Stimulated activated CD8-positive, alpha-beta memory T cell treated with anti-CD3 and anti-CD28 coated beads, Interleukin-12 subunit alpha, Interleukin-12 subunit beta, amount 100 ng/mL, for 1 hour (primary cell): ENCODE measurements at places on chromosomes 7 and 10.

DNA sequence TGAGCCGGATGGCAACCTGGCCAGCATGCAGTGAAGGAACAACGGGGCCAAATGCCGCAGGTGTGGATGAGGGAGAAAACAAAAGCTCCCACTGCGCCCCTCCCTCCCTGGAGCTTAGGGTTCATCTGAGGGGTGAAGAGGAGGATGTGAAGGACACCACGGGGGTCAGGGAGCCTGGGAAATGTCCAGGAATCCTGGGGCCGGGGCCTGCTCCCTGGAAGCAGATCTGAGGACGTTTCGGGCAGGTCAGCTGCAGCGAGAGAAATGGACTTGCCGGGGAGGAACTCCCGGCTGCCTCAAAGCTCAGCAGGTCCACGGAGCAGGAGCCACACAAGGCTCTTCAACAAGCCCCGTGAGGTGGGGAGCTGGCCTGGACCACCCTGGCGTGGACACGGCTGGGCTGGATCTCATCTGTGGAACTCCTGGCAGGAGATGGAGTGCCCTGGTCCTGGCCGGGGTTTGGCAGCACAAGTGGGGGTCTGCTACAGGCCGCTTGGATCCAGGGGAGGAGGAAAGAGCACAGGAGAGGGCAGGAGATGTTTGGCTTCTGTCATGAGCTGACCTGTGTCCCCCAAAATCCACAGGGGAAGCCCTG lies 585.0 kb downstream of the PTPRN2 start:
- DNase-seq, result no peak

DNA sequence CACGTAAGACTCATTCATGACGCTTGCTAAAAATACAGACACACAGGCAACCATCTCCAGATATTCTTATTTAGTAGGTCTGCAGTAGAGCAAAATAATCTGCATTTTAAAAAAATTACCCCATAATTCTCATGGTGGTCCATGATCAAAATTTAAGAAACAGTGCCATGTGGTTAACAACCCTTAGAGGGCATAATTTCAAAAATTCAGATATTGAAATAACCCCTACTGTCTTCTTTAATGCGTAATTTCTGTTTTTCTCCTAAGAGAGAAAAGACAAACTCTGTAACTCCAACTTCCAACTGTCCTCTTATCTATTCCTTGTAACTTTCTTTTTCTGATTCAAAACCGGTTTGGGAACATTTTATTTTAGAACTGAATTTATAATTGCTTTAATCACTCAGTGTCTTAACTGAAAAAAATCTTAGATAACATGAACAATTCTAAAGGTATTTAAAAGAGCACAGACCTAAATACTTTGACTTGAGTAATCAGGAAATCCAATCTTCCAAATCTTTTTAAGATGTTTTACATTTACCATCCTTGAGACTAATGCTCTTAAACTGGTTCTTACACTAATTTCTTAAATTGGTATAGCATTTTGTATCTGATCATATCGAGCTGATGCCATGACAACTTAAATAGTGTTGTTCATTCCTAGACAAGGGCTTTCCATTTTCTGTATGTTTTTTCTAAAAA lies 148.0 kb downstream of the GALNT11 start:
- no peak for DNase-seq

GRCh38 chr10:34762156-34762555 lies 52.9 kb downstream of the PARD3 start:
- DNase-seq, result no peak

DNA sequence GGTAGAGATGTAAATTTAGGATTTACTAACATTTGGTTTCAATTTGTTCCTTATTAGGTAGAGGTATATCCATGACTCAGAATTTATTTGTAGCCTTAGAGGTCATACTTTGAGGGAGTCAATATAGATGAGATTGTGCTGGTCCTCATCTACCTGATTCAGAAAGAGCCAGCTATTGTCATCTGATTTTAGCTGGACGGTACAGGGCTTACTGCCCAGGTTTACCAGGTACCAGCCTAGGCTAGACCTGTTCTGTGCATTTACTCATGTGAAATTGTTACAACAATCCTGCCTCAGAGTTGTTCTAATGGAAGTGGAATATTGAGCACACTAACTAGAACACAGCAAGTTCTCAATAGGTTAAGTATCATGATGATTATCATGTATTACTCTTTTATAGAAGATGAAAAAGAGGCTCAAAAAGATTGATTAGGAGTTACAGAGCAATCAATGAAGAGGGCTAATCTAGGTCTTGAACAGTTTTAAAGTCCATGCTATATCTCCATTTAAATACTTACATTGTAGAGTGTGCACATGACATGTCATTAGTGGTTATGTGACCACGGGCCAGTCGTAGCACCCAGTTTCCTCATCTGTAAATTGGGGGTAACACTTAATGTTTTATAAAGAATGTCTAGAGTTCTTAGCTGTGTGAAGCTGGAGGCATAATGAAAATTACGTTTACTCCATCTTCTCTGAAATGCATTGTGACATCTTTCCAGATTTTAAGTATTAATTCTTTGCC lies 42.1 kb downstream of the TRIM24 start:
- DNase-seq, result no peak

DNA sequence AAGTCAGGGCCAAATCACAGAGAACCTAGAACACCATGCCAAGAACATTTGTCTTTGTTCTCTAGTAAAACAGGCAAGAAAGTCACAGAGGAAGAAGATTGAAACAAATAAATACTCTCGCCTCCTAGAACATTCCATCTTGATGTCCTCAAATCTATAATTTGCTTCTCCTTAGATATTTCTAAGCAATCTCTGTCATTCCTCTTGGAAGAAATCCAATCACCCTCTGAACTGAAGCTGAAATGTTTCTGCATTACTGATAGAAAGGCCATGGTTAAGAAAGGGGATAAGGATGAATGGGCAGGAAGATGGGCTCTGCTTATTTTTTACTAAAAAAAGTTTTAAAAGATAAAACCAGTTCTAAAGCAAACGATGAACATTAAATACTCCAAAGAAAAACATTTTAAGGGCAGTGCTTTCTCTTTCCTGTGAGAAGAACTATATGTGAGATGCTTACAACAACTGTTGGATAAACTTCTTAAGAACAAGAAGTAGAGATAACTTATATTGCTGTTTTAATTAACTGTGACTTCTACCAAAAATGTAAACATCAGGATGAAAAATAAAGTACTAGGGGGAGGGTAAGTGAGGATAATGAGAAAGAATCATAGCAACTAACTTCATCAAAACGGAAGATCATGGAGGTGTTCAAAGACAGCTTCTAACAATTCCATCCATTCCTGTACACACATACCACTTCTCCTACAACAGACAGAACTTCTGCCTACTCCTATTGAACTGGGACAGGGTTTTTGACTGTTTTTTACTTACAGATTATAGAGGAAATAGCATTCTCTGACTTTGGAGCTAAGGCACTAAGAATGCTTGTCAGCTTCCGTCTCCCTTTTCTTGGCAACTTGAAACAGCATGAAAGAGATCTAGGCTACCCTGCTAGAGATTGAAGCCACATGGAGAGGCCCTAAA lies 153.0 kb upstream of the LRRTM3 start:
- DNase-seq, result no peak

- DNase-seq, result no peak
These were observed 863 bp downstream of the CCNY start for GRCh38 chr10:35336921-35337823.

DNA sequence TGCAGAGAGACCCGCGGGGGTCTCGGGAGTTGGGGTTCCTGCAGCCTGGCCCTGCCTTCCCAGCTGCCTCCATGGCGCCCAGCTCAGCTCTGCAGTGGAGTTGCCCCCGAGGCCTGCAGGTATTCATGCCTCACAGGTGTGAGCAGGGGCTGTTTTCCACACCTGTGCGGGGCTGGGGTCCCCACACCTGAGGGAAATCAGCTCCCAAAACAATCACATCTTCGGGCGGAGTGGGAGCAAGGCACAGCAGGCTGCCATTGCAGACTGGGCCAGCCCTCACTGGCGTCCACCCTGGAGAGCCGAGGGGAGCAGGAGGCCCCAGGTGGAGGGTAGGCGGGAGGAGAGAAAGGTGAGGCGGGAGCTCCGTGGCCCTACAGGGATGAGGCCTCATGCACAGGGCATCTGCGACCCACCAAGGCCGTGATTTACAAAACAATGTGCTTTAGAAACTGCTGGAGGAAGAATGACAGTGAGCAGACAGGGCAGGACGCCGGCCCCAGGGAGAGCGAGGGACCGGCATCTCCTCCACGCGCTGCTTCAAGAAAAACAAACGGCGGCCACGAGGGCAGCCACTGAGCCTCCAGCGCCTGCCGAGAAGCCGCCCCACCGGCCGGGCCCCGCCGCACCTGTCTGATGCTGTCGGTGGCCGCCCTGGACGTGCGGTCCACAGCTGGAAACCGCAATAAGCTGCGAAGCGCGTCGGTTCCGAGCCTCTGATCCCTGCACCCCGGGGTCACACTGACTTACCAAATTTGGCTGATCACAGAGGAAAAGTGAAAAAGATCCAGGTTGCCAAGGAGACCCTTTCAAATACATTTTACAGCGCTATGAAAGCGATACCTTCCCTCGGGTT lies 53.0 kb upstream of the PDGFA start:
- no peak for DNase-seq

DNA sequence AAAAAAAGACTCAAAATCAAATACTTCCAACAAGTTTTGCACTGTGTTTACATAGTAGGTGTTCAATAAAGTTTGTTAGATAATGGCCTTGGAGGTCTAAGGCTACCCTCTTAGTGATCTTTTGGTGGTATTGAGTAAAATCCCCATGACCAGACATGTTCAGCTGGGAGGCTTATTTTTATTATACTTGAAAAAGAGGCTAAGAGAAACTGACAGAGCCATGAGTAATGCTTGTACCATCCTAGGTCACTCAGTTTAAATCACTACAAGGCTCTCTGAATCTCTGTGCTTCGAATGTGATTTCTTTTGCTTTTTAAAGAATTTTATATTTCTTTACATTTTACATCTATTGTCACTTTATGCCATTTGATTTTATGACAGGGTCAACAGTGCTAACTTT lies 90.5 kb downstream of the TWIST1 start:
- DNase-seq, result no peak

GRCh38 chr7:3754493-3755341 lies 453.7 kb downstream of the SDK1 start:
- DNase-seq, result no peak

- peak; percentile 35 for DNase-seq
These were observed 43.1 kb upstream of the LBX1 start for GRCh38 chr10:101272229-101272868.

GRCh38 chr7:131737746-131738465 lies 181.5 kb upstream of the PODXL start:
- no peak for DNase-seq

DNA sequence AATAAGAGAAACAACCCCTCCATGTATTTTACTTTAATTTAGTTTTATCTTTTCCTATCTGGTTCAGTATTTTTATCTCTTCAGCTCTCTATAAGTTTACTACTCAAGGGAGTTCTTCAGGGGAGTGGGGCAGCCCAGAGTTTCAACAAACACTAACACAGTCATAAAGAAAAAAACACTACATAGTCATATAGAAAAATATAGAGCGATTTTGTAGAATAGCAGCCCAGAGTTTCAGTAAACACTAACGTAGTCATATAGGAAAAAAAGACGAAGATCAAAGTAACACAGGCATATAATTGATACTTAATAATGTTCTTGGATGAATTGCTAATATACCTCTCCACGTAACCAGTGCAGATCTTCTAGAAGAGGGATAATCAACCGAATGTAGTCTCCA lies 54.7 kb downstream of the PON1 start:
- DNase-seq, result no peak

GRCh38 chr7:69739190-69739589 lies 140.9 kb downstream of the AUTS2 start:
- no peak for DNase-seq

DNA sequence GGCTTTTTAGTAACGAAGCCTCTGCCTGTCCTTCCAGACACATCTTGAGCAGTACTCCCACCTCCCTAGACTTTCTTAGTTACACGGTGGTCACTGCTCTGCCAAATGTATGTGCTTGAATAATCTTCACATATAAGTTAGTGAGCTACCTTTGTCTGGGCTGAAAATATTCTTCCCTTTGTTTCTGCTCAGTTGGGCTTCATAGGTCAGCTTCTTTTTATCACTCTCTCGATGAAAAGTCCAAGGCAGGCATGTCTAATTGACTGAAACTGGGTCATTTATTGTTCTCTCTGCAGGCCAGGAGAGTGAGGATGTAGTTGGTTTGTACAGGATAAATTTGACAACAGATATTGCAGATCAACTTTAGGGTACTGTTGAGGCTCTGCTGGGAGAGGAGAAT lies 636.7 kb upstream of the IGFBP3 start:
- no peak for DNase-seq

- DNase-seq, result no peak
These were observed 164.0 kb downstream of the CHRM2 start for GRCh38 chr7:137032436-137032835.

DNA sequence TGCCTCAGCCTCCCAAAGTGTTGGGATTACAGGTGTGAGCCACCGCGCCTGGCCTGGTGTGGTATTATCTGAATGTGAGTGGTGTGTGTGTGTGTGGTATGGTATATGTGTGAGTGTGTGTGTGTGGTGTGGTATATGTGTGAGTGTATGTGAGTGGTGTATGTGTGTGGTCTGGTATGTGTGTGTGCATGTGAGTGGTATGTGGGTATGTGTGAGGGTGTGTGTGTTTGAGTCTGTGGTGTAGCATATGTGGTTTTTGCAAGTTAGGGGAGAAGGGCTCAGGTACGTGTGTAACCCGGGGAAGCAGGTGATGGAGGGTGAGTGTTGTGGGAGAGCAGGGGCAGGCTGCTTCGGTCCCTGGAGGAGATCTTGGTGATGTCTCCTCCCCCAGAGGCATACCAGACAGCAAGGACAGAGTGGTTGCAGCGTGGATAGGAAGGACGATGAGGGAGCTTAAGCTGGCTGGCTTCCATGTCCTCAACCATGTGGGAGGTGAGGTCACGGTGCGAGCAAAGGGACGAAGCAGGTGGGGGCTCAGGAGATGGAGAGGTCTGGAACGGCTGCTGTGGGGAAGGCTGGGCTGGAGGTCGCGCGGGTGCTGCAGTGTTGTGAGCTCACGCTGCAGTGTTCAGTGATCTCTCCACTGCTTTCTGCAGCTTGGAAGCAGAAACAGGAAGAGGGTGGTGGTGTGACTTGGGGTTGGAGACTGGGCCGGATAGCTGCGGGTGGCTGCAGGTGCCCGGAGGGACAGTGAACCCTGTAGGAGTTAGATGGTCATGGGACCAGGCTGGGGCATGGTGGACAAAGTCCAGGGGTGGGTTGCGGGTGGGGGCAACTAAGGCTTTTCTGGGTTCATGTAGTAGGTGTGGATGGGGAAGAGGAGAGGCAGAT lies 5.0 kb downstream of the ZYX start:
- DNase-seq, result no peak

- no peak for DNase-seq
These were observed 7.7 kb upstream of the RET start for GRCh38 chr10:43069211-43069515.

- DNase-seq, result no peak
These were observed 330.4 kb downstream of the ARL4A start for GRCh38 chr7:13017881-13018280.

DNA sequence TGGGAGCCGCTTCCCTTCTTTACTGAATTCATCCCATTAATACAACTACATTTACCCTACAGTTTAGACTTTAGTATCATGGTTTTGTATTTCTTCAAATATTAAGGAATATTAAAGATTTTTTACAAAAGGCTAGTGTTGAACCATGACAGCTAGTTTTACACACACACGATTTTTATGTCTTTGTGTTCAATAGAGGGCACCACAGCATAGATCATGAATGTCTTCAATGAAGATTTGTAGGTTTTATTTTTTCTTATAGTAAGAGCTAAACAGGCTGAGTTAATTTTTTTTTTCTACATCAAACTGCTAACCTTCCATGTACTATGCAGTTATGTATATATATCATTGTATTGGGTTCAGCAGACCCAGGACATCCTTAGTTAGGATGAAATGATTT lies 76.9 kb downstream of the SNX10 start:
- no peak for DNase-seq

- no peak for DNase-seq
These were observed 483.6 kb downstream of the INHBA start for GRCh38 chr7:41219276-41219675.
